Activated T-cell treated with anti-CD3 and anti-CD28 coated beads, Interleukin-2, amount 50 U/mL, for 48 hours (primary cell): ENCODE measurements at places on chromosomes 4 and X.

DNA sequence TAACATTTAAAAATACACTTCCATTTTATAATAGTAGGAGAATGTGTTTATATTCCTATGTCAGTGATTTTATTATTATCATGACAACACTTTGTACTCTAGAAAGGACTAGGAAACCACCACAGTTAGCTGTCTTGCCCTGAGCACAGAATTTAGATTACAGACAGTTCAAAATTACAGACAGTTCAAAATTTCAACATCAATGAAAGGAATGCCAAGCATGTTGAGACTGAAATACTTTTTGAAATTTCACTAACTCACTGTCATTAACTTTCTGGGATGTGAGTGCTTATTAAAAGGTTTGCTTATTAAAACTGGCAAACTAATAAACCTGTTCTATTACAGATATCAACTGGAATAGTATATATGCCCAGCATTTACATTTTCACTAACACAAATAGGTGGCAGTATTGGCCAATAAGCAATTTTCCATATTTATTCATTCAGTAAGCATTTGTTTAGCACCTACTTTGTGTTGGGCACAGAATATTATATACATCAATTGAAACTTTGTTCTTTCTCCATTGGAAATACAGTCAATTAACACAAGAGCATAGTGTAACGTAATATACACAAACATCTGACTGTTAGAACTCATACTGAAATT is 179.4 kb downstream of the FBXW7 start:
- DNase-seq = no peak

DNA sequence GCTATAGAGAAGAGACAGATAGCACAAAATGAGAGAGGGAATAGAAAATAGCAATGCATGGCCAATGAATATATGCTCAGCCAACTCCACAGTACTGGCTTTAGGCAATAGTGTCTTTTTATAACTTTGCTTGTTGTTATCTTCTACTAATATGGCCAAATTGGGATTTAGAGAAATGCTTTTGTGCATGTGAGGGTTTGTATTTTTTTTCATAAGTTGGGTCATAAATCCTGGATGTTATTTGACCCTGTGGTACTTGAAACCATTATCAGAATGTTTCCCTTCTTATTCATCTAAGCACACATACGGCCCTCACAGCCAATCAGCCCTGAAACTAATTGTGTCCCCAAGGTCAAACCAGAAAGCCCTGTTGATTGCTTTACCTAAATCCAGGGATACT is 35.2 kb upstream of the LPAR4 start:
- no peak for DNase-seq

- DNase-seq = no peak
Measured at GRCh38 chrX:20432048-20432447, 165.3 kb upstream of the RPS6KA3 start.

- no peak for DNase-seq
Measured at GRCh38 chr4:53489279-53489889, 101.9 kb downstream of the LNX1 start.

GRCh38 chr4:25441519-25442117 is 64.6 kb downstream of the ANAPC4 start:
- peak; percentile 35 for DNase-seq

GRCh38 chr4:173827707-173828106 is 297.7 kb upstream of the HAND2 start:
- no peak for DNase-seq

DNA sequence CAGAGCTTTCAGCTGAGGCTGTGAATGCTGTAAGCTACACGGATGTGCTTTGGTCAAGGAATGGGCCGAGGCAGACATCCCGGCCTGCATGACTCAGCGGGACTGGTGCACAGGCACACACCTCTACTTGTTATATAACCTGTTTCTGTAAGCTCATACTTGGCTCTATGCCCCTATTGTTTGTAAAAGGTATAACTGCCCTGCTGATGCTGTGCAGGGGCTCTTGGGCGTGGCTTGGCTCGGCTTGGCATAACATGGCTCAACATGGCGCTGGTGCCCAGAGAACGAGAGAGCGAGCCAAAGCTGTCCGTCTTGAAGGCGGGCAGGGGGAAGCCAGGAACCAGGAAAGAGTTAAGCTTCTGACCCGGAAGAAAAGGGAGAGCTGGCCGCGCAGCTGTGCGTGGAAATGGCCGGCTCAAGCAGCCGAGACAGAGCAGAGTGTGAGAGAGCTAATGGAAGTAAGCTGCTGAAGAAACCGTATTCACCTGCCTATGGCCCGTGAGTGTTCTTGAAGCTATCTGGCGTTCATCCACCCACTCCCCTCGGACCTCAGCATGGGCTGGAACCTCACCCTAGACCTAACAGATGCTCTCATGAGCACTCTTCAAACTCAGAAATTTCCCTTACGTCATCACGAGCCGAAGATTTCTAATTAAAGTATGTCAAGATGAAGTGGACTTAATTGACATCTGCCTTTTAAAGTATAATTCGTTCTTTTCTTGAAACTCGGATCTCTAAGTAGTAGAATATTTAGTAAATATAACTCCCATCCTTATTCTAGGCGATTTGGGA is 286.3 kb upstream of the AGA start:
- no peak for DNase-seq

GRCh38 chr4:22686141-22686540 is 6.6 kb upstream of the GBA3 start:
- DNase-seq = no peak

GRCh38 chr4:68152411-68152810 is 22.7 kb upstream of the TMPRSS11F start:
- DNase-seq = no peak

- DNase-seq = no peak
Measured at GRCh38 chr4:116027311-116027710, 913.9 kb upstream of the NDST4 start.

DNA sequence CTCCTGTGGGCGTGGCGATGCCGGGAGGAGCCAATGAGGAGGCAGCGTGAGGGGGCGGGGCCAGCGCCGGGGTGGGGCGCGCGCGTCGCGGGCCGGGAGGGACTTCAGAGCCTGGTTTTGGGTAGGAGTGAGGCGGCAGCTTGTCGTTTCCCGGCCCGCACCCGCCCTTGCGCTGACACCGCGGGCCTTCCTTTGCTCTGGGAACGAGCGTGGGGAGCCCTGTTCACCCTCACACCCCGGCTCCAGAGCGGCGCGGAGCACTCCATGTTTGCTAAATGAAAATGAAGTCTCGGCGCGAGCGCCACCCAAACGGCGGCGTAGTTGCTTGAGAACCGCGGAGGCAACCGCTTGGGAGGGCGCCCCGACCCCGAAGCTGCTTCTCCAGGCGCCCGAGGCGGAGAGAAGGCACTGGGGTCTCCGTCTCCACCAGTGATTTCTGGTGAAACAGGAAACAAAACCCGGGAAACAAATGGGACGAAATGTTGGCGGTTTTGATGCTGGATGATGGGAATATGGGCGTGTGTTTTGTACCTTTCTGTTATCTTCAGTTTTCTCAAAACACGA is 497 bp upstream of the GRPEL1 start:
- no peak for DNase-seq

- DNase-seq = peak; percentile 3
Measured at GRCh38 chrX:150355913-150356312, 7.2 kb upstream of the MAMLD1 start.

DNA sequence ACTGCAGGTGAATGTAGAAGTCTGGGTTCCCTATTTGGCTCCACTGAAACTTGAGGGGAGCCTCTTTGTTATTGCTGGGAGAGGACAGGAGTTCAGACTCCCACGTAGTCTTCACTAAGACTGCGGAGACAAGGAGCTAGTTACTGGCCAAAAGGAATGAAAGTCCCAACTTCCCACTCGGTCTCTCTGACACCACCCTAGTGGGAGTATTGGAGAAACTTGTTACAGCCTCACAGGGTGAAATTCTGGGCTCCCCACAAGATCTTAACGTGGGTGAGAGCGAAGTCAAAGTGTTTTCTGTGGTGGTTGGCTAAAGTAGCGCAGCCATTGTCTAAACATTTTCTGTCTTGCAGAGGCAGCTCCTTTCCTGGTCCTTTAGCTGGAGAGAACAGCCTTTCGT is 13.5 kb downstream of the MYOZ2 start:
- DNase-seq = no peak

DNA sequence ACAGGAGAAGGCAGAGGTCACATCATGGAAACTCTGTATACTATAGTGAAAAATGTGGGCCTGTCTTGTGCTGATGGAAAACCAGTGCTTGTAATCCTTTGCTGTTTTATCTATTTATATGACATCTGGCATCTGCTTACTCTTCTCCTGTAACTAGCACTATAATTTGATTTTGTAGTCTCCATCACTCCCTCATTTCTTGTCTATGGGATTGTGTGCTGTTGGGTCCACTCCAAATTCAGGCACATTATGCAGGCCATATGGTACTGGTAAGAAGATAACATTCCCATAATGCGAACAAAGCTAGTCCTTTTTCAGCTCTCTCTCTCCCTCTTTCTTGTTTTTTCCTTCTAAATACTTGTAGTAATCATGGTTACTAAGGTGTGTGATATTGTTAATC is 581.2 kb upstream of the IGFBP7 start:
- DNase-seq = no peak

DNA sequence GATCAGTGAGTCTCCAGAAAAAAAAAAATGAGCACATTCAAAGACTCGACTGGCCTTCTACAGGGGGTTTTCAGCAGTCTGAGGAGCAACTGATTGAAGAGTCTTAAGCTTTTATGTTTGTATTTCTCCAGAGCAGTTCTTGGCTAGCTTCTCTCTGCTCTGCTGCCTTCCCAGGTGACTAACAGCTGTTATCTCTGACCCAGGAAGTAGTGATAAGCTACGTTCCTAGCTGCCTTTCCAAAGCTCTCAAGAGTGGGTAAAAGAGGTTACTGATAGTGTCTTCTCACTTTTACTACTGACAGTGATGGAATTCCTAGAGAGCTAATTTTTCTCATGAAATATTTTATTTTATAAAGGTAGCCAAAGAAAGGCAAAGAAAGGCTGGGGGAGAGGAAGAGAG is 66.6 kb downstream of the ENOX2 start:
- no peak for DNase-seq

DNA sequence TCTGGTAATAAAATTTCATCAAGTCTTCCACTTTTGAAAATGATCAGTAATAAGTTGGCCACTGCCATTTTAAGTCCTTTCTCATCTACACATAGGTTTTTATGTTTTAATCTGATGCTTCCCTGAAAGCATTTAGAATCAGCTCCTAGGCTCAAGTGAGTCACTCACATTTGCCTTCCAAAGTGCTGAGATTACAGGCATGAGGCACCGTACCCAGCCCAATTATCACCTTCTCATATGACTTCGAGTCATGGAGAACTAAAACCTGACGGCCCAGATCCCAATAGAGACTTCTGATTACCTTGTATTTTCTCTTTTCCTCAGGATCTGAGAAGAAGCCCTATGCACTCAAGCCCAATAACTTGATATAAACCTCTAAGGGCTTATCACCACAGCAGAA is 140.8 kb downstream of the OPHN1 start:
- no peak for DNase-seq

DNA sequence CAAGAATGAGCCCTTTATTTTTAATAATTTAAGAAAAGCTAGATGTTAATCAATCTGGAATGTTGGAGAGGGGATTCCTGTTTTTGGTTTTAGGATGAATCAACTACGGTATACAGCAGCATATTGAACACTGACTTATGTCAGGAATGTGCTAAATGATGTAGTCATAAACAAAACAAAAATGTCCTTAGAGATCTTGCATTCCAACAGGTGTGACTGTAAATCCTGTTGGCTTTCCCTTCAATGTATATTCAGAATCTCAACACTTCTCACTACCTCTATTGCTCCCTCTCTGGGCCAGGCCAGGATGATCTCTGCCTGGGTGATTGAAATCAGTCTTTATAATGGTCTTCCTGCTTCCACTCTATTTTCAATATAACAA is 37.8 kb upstream of the BDH2 start:
- DNase-seq = no peak

GRCh38 chr4:104967034-104967401 is 179.7 kb upstream of the TET2 start:
- no peak for DNase-seq

DNA sequence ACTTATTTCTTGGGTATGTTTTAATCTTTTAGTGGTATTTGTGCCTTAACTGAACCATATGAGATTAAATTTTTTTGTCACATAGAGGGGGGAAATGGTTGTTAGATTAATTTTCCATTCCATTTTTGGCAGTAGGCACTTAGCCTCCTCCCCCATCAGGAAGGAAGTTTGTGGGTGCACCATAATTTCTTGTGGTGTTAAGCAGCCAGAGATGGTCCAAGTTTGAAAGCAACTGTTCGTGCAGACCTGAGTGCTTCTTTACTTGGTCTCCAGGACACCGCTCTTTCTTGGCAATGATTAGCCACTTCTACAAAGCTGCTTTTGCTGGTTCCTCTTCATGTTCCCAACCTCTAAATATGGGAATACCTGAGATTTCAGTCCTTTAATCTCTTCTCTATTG is 92.7 kb upstream of the RPL34 start:
- DNase-seq = no peak

DNA sequence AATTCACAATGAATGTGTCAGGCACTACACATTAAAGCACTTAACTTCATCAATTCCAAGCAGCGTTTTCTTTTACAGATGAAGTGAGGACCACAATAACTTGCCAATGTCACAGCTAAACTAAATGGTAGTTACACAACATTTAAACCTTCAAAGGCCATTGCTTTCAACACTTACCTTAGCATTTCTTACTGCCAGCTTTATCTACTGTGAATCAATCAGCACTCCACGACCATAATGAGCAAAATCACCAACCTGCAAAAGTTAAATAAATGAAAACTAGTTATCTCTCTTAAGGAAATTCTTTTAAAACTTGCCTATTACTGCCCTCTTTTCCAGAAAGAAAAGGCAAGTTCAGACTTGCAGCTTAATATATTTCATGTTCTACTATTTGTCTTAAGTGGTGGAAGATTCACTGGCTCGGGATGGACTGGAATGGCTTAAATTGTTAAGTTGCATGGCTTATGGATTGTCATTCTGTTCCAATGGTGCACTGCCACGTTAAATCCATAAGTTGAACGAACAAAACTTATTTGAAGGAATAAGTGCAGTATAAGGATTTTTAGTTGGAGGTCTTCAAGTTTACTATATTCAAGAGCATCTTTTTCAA is 8.3 kb downstream of the RBMX start:
- DNase-seq = no peak

DNA sequence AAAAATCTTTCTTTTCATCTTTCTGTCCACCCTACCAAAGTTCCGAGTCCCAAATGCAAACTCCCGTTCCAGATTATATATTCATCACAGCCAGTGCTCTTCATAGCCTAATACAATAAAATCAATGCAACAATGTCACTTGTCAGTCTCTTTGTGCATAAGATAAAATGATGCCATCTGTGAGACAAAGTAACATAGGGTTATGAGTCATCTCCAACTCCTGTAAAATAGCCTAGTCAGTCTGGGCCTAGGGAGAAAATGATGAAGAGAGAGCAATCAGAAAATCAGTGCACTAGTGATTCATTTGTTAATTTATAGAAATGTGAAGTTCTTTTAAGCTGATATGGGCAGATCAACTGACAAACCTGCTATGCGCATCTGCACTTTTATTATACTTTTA is 689.1 kb upstream of the DIAPH2 start:
- DNase-seq = no peak

- no peak for DNase-seq
Measured at GRCh38 chr4:52996261-52997131, 134.4 kb downstream of the RASL11B start.
